ENCODE measurements at places on chromosomes 3 and 15. TPM values are rescaled to one million over a fixed set of nuclear protein-coding genes. Genes with fewer than 3 reads are reported as not detected.

CPEB1 gene
- total RNA-seq, result 8.1 TPM

VIPR1 gene
- not detected for total RNA-seq

ZNF148 gene
- 15.3 TPM for total RNA-seq

TRAIP gene
- total RNA-seq, result 8.9 TPM

GOLGA8B gene
- total RNA-seq, result 34.0 TPM

VWA5B2 gene
- not detected for total RNA-seq

PIK3R4 gene
- 31.1 TPM for total RNA-seq

POPDC2 gene
- not detected for total RNA-seq

SH2D7 gene
- not detected for total RNA-seq

CCR3 gene
- total RNA-seq, result not detected

LDHAL6B gene
- total RNA-seq, result not detected

EFL1 gene
- total RNA-seq, result 17.3 TPM

FAM3D gene
- total RNA-seq, result not detected

WWTR1 gene
- 32.1 TPM for total RNA-seq

ST8SIA2 gene
- total RNA-seq, result not detected

SLC38A3 gene
- total RNA-seq, result not detected

CIB2 gene
- total RNA-seq, result 12.1 TPM

SNTN gene
- total RNA-seq, result not detected

GOLGA8K gene
- total RNA-seq, result not detected

COLQ gene
- total RNA-seq, result 9.8 TPM

CA12 gene
- 39.9 TPM for total RNA-seq

SERPINI2 gene
- total RNA-seq, result not detected

KCNH8 gene
- total RNA-seq, result not detected

CSTA gene
- 0.89 TPM for total RNA-seq

LMAN1L gene
- not detected for total RNA-seq

RARRES1 gene
- 148 TPM for total RNA-seq

ATP13A5 gene
- not detected for total RNA-seq

AAGAB gene
- 41.5 TPM for total RNA-seq

PROK2 gene
- total RNA-seq, result not detected

HCN4 gene
- not detected for total RNA-seq
